ENCODE measurements at places on chromosomes 12 and 14. TPM values are rescaled to one million over a fixed set of nuclear protein-coding genes. Genes with fewer than 3 reads are reported as not detected.

The SIX6 gene
- not detected for total RNA-seq

The ACRBP gene
- total RNA-seq: not detected

The KLHDC2 gene
- total RNA-seq: 33.3 TPM

The MSI1 gene
- total RNA-seq: not detected

The CACNA2D4 gene
- total RNA-seq: not detected

The FANCM gene
- total RNA-seq: 6.4 TPM

The ERP29 gene
- total RNA-seq: 92.7 TPM

The SCN8A gene
- total RNA-seq: 14.6 TPM

The PTPN6 gene
- not detected for total RNA-seq

The FGD4 gene
- total RNA-seq: 2.6 TPM

The FAM186B gene
- 0.22 TPM for total RNA-seq

The PCED1B gene
- 3.3 TPM for total RNA-seq

The RBP5 gene
- total RNA-seq: not detected

The RNASE11 gene
- not detected for total RNA-seq

The SYT10 gene
- total RNA-seq: not detected

The PRB4 gene
- total RNA-seq: not detected

The SSPN gene
- 12.3 TPM for total RNA-seq

The FGF6 gene
- not detected for total RNA-seq

The NDUFA12 gene
- total RNA-seq: 102 TPM

The BCL11B gene
- total RNA-seq: not detected

The HOXC5 gene
- total RNA-seq: not detected

The FLRT2 gene
- 47.4 TPM for total RNA-seq

The KRT75 gene
- total RNA-seq: not detected

The NYNRIN gene
- 4.0 TPM for total RNA-seq

The ANKRD33 gene
- not detected for total RNA-seq

The RASSF9 gene
- not detected for total RNA-seq

The STAC3 gene
- 1.1 TPM for total RNA-seq

The TAS2R31 gene
- total RNA-seq: 0.45 TPM

The SOX5 gene
- not detected for total RNA-seq

The PRH2 gene
- not detected for total RNA-seq

The KERA gene
- not detected for total RNA-seq

The PNP gene
- 24.0 TPM for total RNA-seq

The NGB gene
- total RNA-seq: not detected

The C12orf56 gene
- total RNA-seq: not detected

The RBM19 gene
- total RNA-seq: 30.5 TPM

Data from HFFc6 (cell line).